Omental fat pad (tissue), 4 donors: ENCODE measurements at places on chromosomes 3 and 15.

DNA sequence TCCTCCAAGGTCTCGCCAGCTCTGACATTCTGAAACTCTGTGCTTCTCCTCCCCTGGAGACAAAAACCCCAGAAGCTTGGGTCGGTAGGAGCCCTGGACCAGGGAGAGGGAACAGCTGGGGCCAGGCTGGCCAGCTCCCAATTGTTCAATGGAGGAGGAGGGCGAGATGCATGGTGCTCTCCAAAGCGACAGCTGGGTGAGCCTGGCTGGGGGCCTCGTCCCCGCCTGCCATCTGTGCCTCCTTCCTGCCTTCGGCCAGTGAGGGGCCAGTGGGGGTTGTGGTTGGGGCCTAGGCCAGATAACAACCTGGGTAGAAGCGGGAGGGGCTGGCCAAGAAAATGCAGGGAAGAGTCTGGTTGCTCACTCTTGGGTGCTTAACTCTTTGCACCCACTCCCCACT, 79.4 kb downstream of the CORO2B start:
- DNase-seq: no peak

GRCh38 chr3:73759297-73759711, 134.6 kb upstream of the PDZRN3 start:
- no peak for DNase-seq

GRCh38 chr3:19757773-19758172, 176.2 kb downstream of the EFHB start:
- no peak for DNase-seq

DNA sequence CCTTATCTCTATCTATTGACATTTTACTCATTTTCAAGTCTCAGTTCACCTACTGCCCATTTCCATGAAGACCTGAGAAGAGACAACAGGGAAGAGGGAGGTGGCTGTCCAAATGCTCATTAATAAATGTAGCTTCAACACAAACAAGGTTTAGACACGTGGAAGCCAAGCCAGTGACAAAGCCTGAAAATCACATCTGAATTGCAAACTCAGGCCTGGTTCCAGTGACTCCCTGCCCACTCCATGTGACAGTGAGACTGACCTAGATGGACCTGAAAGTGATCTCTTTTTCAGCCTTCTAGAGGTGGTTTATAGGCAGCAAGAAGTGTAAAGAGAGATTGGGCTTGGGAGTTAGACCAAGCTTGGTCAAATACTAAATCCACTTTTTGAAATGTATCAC, 126.6 kb upstream of the BCL6 start:
- DNase-seq: no peak

DNA sequence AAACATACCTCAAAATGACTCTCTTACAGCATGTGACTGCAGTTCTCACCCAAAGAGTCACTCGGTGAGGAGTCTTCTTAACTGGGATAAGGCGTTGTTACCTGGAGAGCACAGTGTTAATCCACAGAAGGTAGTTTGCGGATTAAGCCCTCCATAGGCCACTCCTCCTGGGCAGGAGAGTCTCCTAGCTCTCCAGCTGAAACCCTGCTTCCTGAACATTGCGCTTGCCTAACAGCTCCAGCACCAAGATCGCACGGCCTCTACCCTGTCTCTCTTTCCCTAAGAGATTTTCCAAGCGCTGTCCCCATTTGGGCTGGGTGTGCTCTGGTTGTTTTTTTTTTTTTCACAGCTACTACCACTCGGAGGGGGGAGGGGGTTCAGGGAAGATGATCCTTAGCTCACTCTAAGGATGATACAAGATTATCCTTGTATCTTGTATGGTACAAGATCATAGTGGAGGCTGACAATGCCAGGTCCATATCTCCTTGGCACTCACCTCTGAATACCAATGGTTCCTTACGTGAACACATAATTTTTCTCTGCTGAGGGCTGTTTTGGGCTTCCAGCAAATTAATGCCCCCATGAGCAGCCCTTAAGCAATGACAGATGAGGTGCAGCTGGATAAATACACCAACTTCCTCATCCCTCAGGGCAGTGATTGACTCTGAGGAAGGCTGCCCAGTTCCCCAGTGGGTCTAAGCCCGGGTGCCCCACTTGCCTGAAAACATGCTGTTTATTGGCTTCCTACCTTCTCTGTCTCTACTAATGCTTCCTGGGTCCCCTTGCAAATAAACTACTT, 185.2 kb upstream of the TSC22D2 start:
- no peak for DNase-seq

GRCh38 chr3:8301977-8302735, 199.5 kb upstream of the LMCD1 start:
- DNase-seq: no peak

- DNase-seq: no peak
Observed at GRCh38 chr15:62067448-62068044, 769 bp downstream of the C2CD4A start.

DNA sequence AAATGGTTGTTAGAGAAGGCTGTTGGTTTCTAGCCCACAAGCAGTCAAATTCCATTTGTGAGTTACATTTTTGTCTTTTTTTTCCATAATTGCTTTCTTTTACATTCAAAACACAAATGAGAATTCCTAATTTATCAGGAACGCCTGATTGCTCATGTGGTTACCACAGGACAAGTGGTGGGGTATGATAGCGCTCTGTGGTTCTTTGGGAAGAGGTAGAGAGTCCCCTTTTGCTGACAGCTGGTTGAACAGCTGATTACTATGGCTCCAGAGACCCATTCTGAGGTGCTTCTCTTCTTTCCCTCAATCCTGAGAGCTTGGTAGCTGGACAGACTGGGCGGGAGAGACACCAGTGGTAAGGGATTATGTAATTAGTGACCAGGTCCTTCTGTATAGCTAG, 24.4 kb downstream of the CNOT10 start:
- DNase-seq: no peak

DNA sequence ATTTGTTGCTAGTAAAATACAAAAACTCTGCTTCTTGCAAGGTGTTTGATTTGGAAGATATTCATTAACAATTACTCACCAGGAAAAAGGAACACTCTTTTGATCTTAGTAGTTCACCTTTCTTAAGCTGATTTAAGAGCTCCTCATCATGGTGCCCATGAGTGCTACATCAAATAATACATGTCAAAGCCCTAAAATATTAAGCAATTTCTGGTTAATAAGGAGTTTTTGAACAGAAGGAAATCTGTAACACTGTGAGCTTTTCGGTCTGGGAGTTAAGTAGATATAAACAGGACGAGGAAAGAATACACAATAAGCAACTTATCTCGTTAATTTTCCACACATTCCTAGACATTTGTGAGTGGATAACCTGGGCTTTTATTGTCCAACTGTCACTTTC, 83.9 kb upstream of the DCBLD2 start:
- DNase-seq: no peak

DNA sequence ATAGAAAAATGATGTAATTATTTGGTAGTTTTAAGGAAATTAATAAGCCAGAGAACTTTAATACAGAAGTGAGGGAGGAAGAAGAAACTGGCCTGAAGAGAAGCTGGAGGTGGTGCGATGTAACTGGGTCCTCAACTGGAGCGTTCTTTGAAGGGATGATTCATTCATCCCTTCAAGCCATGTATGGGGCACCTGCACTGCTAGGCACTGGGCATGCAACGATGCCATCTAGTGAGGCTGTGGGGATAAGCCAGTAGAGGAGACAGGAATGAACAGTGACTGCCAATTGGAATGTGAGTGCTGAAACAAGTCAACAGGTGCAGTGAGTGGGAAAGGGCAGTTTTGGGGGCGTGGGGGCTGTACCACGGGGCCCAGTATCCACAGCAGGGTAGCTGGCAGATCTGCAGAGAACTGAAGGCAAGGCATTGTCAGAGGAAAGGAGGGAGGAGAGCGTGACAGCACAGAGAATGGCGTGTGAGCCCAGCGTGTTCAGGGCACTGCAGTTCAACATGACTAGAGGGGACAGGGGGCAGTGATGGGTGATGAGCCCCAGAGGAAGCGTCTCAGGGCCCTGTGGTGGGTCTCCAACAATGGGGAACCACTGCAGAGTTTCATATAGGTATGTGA, 3.8 kb upstream of the KIF23 start:
- DNase-seq: no peak

- DNase-seq: no peak
Observed at GRCh38 chr15:100690032-100690794, 87.8 kb downstream of the ASB7 start.

GRCh38 chr3:111103807-111104206, 32.2 kb downstream of the NECTIN3 start:
- DNase-seq: no peak

- no peak for DNase-seq
Observed at GRCh38 chr15:53976844-53977392, 1.3 kb upstream of the UNC13C start.

GRCh38 chr3:109927161-109927560, 589.8 kb upstream of the DPPA4 start:
- no peak for DNase-seq

DNA sequence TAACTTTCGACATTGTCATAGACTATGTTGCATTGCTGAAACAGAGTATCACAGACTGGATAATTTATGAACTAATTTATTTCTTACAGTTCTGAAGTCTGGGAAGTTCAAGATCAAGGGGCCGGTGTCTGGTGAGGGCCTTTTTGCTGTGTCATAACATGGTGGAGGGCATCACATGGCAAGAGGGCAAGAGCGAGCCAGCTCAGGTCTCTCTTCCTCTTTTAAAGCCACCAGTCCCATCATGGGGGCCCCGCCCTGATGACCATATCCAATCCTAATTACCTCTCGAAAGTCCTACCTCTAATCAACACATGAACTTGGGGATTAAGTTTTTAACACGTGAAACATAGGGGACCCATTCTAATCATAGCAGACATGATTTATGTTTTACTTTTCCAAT, 33.5 kb upstream of the DCUN1D1 start:
- no peak for DNase-seq

DNA sequence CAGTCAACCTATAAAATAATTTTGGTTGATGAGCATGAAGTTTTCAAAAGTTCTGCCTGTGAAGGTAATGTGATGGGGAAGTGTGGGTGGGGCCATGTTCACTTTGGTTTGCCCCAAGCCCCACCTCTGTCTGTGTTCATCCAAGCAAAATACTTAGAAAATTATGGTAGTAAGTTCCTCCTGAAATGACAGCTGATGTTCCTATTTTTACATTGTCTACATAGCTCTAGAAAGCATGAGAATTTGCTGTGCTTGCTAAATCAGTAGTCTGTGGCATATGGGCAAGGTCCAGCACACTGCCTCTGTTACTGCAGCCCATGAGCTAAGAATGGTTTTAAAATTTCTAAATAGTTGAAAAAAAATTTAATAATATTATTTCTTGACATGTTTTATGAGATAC, 21.9 kb upstream of the CP start:
- DNase-seq: no peak

GRCh38 chr3:186100398-186100797, 8.5 kb downstream of the ETV5 start:
- DNase-seq: no peak

DNA sequence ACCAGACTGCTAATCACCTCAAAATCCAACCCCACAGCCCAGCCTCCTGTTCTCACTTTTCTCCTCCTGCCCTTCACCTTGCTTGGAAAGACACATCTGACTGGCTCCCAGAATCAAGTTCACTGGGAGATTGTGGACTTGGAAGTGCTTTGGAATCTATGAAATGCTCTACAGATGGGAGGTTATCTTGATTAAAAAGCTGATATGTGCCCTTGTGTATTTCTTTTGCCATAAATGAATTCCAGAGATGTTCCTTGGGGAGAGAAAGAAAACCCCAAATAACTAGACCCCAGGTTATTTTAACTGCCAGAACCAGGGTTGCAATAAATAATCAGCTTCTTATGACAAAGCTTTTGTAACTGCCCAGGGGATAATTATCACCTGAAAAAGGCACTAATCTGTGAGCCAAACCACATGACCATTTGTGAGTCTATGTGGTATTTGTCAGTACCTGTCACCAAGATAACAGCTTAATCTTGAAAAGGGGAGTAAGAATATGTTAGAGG, 21.7 kb upstream of the ARHGEF3 start:
- no peak for DNase-seq

DNA sequence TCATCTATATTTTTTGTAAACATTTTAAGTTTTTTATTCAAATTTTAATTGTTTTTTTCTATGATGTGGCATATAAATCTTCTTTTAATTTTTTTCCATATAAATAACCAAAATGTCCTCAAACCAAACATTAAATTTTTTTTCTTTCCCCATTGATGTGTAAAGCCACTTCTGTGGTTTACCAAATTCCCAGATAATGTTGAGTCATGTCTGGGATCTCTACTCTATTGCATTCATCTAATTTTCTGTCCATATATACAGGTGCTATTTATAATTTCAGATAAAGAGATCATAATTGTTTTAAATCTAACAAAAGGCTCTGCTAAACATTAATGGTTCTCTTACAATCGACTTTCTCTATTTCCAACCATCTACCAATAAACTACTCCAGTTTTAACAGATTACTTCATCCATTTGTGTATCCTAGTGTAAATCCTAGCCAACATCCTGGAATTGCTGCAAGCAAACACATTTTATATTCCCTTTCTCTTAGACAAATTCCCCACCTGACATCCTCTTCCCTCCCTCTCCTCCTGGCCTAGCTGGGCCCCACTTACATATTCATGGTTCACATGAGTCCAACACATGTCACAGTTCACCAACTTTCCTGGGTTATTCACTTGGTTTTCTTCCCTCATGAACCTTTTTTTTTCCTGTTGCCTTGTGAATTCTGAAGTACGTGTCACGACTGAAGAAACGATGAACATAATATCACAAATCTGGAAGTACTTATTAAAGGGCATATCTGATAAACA, 368.0 kb upstream of the AGTR1 start:
- DNase-seq: no peak

GRCh38 chr15:63523306-63523990, 19.1 kb downstream of the USP3 start:
- DNase-seq: no peak

GRCh38 chr15:42151141-42151561, 5.3 kb downstream of the PLA2G4F start:
- no peak for DNase-seq

- DNase-seq: no peak
Observed at GRCh38 chr15:78265752-78266224, 1.4 kb downstream of the DNAJA4 start.

- no peak for DNase-seq
Observed at GRCh38 chr3:67765575-67765974, 111.2 kb upstream of the SUCLG2 start.

DNA sequence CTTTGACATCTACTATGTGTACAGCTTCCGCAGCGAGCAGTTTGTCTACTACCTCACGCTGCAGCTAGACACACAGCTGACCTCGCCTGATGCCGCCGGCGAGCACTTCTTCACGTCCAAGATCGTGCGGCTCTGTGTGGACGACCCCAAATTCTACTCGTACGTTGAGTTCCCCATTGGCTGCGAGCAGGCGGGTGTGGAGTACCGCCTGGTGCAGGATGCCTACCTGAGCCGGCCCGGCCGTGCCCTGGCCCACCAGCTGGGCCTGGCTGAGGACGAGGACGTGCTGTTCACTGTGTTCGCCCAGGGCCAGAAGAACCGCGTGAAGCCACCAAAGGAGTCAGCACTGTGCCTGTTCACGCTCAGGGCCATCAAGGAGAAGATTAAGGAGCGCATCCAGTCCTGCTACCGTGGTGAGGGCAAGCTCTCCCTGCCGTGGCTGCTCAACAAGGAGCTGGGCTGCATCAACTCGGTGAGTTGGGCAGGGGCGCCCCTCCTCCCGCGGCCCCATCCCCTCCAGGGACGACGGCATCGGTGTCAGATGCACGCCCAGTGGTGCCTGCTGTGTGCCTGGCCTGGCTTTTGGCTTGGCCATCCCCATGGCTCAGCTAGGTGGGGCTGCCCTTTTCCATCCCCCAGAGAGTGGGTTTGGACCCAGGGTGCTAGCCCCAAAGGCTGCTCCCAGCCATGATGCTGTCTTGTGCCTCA, 6.6 kb downstream of the PLXNA1 start:
- DNase-seq: no peak
